ENCODE measurements at places on chromosomes 6 and 20.

GRCh38 chr6:46175446-46175845 is 4.7 kb upstream of the ENPP5 start:
- DNase-seq, result no peak

- no peak for DNase-seq
Measured at GRCh38 chr20:32433311-32434021, 75.3 kb downstream of the ASXL1 start.

DNA sequence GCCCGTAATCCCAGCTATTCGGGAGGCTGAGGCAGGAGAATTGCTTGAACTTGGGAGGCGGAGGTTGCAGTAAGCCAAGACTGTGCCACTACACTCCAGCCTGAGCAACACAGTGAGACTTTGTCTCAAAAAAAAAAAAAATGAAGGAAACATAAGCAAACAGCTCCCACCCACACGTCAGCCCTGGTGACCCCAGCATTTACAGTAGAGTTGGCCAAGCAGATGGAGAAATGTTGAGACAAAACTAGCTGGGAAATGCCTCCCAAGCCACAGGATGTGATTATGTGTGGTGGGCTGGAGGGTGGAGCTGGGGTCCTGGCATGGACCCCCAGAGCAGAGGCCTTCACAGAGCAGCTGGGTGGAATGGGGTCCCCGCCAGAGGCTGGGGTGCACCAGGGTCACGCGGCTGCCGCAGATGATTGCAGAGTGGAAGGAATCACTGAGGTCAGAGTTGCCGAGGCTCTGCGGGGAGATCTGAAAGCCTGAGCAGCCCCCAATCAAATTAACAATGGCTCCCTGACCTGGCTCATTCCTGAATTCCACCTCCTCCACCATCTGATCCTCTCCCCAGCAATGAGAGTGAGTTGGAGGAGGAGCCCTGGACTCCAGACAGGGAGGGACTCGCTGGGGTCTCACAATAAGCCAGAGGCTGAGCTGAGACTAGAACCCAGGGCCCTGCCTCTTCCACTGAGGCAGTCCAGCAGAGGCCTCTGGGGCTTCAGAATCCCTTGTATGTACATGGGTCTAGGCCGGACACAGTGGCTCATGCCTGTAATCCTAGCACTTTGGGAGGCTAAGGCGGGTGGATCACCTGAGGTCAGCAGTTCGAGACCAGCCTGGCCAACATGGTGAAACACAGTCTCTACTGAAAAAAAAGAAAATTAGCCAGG is 34.7 kb upstream of the TGM2 start:
- no peak for DNase-seq

DNA sequence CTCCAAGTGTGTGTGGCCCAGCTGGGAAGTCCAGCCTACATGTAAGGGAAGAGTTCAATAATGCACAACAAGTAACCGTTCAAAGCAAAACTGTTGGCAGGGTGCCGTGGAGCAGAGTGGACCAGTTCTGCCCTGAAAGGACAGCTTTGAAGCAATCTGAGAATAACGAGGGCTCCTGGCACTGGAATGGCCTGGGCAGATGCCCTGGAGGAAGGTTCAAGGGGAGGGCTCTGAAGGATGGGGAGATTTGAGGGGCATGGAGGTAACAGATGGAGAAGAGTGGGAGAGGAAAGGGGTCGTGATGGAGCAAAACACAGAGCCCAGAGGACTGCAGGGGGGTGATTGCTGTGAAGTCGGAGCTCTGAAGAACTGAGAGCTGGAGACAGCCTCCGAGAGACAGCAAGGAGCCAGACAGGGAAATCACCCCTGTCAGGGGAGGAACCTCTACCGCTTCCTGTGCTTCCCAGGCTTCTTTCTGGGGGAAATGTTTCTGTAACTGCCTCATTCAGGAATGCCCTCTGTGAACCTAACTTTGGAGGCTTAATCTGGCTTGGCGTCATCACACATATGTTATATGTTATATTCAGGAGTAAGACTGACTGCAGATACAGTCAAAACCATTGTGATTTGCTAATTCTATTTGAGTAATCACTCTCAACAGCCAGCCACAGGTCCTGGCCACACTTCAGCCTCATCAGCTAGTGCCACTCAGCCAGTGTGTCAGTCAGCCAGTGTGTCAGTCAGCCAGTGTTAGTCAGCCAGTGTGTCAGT is 41.2 kb downstream of the ZC3H12D start:
- DNase-seq, result no peak

DNA sequence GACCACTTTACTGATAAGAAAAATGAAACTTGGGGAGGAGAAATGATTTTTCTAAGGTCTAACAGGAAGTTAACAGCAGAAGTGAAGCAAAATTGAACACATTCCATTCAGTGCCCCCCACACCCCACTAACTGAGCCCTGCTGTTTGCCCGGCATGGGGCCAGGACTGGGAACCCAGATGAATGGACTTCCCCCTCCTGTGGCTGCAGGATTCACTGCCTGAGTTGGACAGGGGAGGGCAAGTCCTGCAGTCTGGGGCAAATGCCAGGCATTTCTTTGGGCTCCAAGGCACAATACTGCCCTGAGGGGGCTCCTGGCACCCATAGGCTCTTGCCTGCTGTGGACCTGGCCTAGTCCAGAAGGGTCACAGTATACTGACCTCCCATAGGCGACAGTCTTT is 28.3 kb downstream of the FYN start:
- DNase-seq, result no peak

- no peak for DNase-seq
Measured at GRCh38 chr6:160535270-160535669, 128.8 kb downstream of the LPA start.

DNA sequence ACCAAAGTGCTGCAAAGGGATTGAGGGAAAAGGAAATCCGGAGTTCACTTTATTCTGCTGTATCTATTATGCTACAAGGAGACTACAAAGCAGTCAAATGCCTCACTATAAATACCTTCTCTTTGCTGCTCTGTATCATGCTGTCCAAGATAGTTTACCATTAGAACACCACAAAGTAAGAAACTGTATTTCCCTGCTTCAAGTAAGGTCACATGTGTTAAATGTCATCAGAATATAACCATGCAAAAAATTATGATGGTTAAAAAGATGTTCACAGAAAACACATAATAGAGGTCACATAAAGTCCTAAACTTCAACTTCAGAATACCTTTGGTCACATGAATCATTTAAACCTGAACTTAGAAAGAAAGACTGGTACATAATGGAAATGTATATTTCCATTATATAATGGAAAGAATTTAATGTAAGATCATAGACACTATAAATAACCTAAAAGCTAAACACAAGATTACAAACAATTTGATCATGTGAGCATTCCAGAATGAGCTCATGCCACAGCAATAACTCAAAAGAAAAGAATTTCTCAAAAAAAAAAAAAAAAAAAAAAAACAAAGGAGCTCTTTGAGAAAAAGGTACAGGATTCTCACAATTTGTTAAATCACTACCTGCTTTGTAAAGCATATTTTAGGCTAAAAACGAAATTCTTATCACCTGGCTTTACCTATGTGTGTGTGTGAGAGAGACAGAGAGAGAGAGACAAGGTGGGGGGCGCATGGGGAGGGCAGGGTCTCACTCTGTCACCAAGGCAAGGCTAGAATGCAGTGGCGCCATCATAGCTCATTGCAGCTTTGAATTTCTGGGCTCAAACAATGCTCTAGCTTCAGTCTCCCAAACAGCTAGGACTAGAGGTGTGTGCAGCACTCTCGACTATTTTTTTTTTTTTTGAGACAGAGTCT is 58.7 kb downstream of the KIF13A start:
- DNase-seq, result no peak

GRCh38 chr6:24146871-24147270 is 20.9 kb downstream of the NRSN1 start:
- no peak for DNase-seq

DNA sequence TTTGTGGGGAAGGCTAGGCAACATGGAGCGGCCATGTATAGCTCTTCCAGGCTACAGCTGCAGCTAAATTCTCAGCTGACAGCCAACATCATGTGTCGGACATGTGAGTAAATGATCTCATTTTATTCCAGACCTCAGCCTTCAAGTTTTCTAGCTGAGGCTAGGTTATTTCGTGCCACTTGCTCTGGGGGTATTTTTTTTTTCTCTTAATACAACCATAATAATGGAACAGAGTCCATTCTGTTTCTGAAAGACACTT is 573.5 kb downstream of the CD109 start:
- no peak for DNase-seq

DNA sequence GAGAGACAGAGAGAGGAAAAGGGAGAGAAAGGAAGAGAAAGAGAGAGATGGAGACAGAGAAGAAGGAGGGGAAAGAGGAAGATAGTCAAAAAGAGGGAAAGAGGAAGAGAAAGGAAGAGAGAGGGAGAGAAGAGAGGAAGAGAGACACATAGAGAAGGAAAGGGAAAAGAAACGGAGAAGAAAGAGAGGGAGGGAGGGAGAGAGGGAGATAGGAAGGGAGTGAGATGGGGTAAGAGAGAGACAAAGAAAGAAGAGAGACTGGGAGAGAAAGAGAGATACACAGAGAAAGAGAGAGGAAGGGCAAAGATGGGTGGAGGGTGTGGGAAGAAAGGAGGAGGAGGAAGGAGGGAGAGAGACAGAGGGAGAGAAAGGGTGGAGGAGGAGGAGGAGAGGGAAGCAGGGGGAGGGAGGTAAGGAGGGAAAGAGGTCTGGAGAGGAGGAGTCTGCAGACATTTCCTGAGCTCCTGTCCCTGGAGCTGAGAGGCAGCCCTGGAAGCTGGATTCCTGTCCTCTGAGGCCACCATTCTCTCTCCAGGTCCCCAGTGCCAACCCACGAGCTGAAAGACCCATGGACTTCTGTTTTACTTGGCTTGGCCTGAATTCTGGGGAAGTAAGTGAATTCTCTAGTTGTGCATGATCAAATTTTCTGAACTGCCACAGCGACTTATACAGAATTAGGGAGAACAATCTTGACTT is 9.9 kb downstream of the FOXF2 start:
- DNase-seq, result peak; percentile 30

- no peak for DNase-seq
Measured at GRCh38 chr20:37995856-37996605, 37.2 kb downstream of the TTI1 start.

- DNase-seq, result peak; percentile 47
Measured at GRCh38 chr20:25054096-25054820, 3.7 kb downstream of the ACSS1 start.

DNA sequence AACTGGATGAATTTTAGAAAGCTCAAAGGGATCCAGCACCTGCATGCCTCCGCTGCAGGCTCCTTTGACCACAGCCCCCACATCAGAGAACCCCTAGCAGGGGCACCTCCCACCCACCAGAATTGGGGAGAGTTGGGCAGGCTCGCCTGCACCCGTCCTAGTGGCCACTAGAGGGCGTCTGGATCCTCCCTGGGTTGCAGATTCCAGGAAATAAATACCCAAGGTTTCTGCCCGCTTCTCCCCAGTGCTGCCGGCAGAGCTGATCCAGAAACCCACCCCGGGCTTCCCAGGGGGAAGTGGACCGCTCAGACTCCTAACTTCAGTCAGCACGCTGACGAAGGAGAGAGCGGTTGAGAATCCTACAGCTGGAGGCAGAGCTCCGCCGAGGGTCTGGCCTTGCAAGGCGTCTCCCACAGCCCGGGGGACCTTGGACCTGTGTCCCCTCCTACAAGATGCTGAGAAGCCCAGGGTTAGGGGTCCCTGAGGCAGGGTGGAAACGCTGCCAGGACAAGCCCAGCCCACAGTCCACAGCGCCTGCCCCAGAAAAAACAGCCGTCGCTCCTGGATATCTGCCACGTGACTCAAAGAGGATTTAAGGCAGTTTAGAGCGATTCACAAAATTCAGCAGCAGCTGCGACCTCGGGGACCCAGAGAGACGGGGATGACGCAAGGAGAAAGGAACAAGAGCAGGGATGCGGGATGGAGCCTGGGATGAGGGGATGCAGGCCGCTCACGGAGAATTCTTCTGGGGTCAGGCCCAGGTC is 32.6 kb upstream of the PHACTR3 start:
- peak; percentile 79 for DNase-seq

DNA sequence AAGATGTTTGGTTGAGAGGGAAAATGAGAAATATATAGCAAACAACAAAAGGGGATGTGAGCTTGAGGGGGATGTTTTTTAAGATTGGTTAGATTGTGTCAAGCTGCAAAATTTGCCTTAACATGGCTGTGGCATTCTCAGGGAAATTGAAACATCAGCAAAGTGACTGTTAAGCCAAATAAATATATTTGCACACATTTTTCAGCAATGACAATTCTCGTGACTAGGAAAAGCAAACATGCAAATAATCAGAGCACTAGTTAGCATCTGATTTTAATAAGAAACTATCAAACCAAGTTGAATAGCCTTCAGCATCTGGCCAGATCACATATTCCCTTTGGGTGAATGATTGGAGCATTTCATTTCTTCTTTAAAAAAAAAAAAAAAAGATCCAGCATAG is 262.8 kb downstream of the TBC1D7 start:
- DNase-seq, result no peak

DNA sequence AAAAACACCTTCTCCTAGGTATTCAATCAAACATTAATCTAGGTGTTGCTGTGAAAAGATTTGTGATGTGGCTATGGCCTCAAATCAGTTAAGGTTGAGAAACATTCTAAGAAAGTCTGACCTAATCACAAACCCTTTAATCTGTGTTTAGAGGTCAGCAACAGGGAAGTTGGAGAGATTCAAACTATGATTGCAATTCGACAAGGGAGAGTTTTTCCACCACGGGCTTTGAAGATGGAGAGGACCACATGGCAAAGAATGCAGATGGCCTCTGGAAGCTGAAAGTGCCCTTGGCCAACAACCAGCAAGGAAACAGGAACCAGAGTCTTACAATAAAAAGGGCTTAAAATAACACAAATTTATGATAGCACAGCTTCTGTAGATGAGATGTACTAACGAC is 29.6 kb upstream of the LGSN start:
- DNase-seq, result no peak

DNA sequence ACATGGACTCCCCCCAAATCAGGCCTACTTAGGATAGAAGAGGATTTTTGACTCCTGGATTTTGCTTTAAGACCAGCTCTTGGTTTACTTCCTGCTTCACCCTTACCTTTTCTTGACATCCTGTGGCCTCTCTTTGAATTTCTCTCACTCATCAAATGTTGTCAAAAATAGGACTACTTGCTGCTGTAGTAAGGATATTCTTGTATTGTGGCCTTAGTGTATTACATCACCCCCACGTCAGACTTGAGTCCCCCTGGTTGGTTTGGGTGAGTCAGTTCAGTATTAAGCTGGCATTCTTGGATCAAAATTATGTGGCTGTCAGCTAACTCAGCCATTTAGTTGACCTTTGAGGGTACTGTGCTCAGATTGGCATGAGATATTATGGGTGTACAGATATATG is 1.1 kb downstream of the TPX2 start:
- no peak for DNase-seq

DNA sequence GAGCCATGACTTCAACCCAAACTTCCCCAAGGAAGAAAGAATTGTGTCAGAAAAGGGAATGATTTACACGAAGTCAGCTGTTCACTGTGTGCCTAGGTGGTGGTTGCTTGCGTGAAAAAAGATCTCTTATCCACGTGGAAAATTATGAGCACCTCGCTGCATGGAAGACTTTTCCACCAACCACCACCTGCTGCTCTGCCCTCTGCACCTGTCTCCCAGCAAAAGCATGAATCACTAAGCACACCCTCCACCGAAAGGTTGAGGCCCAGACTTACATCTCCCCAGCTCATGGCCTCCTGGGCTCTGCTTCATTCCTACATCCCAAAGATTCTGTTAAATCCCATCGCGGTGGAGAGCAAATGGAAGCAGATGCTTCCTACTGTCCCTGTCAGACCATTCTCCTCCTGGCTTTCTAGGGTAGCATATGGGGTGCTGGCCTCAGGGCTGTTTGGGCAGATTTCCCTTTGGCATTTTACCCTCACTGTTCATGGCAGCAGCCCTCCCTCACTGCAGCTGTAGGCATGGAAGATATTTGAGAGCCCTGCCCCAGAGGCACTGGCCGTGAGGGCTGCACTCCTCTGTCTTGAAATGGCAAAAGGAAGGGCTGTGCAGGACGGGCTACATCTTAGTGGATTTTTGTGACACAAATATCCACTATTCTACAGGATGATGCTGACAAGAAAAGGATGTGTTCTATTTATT is 37.6 kb upstream of the CST5 start:
- DNase-seq, result no peak
